ENCODE measurements at places on chromosomes 16 and 17. TPM values are rescaled to one million over a fixed set of nuclear protein-coding genes. Genes with fewer than 3 reads are reported as not detected.
A peak's percentile ranks its signal among the peaks of the same experiment; 100 is the strongest.

Gene CD79B
- 2.2 TPM for total RNA-seq

Gene MT1A
- 0.92 TPM for total RNA-seq

Gene ZNF597
- 1.8 TPM for total RNA-seq

Gene SULT1A3
- total RNA-seq, result 8.5 TPM

DNA sequence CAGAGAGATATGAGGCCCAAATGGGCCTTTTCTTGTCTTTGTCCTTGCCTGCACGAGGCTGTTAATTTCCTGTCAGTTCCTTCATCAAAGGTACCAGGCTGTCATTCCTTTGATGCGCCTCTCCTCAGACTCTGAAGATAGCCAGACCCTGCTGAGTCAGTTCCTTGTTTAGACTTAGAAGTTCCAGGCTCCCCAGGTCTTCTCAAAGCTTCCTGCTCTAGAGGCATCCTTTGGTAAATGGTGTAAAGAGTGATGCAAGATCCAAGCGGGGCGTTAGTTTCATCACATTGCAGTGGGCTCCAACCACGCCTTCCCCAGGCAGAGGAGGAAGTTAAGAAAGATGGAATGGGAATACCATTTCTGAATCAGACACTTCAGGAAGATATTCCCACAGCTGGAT, 4.0 kb upstream of the CDH11 start:
- DNase-seq, result no peak

GRCh38 chr16:49701789-49702494, 154.0 kb downstream of the ZNF423 start:
- peak; percentile 82 for DNase-seq

DNA sequence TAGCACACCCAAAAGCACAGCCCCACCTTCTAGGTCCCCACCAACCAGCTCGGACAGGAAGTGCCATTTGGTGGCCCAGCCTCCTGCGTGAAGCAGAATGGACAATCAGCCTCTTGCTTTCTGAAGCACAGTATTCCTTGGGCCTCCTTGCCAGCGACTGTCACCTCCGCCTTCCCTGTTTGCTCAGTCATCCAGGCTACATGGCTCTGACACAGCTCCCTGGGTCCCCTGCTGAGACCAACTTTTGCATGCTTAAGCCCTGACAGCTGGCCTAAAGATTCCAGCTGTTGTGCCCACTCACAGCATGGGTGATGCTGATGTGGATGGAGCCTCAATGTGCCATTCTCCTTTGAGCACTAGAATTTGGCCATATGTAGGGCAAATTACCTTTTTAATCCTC, 4.5 kb upstream of the CACNG5 start:
- DNase-seq, result no peak

- peak; percentile 69 for DNase-seq
Measured at GRCh38 chr17:82103553-82104451, 5.8 kb upstream of the FASN start.

DNA sequence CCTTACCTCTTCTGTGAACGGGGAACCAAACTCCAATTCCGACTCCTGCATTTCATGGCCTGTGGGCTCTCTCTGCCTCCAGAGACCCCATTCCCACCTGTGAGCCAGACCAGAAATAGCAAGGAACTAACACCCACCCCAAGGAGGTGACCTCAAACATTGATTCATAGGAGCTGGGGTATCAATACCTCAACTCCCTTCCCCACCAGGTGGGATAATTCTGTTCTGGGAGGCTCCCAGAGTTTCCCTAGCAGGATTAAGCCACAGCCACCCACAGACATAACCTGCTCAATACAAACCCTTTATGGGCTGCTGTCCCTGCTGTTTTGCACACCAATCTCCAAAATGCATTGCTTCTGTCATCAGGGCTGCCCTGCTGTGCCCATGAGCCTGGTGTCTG, 59.6 kb upstream of the FOXF1 start:
- DNase-seq, result no peak

GRCh38 chr17:77441940-77442339, 301.2 kb downstream of the SEC14L1 start:
- no peak for DNase-seq

DNA sequence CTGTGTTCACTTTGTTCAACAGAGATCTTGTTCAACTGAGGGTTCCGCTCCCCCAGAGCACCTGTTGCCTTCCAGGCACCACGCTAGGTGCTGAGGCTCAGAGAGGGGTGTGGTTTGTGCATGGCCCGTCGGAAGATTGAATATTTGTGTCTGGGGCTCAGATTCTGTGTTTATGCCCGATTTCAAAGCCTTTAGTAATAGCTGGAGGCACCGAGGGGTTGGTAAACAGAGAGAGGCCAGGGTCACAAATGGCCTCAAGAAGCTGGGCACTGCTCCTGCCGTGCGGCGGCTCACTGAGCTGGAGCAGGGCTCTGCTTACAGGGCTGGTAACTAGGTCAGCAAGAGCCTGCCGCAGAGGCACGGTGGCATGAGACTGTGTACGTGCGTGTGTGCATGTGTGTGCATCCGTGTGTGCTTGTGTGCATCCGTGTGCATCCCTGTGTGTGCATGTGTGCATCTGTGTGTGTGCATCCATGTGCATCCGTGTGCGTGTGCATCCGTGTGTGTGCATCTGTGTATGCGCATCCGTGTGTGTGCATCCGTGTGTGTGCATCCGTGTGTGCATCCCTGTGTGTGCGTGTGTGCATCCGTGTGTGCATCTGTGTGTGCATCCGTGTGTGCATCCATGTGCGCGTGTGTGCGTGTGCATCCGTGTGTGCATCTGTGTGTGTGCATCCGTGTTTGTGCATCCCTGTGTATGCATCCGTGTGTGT, 5.4 kb downstream of the ITGAE start:
- DNase-seq, result no peak

GRCh38 chr16:55703003-55704001, 47.5 kb downstream of the SLC6A2 start:
- DNase-seq, result no peak
